ENCODE measurements at places on chromosomes 5 and 9.

DNA sequence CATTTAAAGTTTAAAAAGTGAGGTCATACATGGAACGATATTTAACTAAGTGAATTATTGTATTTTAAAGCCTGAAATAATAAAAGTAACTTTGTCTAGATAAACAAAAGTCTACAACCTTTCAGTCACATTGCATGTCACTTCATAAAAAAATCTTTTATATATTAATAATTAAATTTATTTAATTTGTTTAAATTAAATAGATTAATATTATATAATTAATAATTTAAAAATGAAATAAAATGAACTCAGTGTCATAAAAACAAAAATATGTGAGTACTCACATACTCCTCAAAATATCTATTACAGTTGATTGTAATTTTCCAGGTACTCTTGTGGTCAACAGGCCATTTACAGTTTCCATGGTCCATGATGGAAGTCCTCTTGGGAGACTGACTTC lies 11.2 kb downstream of the GABRG2 start:
- DNase-seq = no peak

DNA sequence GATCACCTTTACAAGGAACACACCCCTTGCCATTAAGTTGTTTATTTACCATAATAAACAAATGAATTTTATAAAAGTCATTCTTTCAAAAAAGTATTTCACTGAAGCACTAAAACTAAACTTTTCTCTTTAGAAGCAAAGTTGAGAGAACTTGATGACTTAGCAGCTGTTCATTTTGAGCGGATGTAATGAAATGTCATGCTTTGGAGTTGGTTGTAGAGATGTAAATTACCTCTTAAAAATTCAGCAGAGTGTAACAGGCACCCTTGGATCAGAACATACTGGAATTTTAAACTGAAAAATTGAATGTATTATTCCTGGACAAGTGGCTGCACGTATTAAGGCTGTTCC lies 617.2 kb downstream of the PDE4D start:
- DNase-seq = no peak

GRCh38 chr9:35594471-35594870 lies 10.6 kb upstream of the TESK1 start:
- no peak for DNase-seq

DNA sequence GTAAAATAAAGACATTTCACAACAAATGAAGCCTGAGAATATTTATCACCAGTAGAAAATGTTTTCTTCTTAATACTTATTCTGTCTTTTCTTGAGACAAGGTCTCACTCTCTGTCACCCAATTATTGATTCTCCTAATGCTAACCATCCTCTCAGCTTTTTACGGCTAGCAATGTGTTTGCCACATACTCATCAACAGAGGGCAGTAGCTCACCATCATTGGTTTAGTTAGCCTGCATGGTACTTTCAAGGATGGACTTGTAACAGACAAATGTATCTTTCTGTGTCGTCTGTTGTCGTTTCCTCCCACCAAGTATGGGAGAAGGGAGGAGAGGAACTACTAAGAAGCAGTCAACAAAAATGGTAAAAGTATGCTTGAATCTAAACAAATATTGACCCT lies 5.9 kb upstream of the ACO1 start:
- DNase-seq = peak; percentile 45

GRCh38 chr5:81005708-81006107 lies 45.5 kb downstream of the RASGRF2 start:
- no peak for DNase-seq

GRCh38 chr5:8843771-8844170 lies 702.1 kb downstream of the SEMA5A start:
- no peak for DNase-seq

DNA sequence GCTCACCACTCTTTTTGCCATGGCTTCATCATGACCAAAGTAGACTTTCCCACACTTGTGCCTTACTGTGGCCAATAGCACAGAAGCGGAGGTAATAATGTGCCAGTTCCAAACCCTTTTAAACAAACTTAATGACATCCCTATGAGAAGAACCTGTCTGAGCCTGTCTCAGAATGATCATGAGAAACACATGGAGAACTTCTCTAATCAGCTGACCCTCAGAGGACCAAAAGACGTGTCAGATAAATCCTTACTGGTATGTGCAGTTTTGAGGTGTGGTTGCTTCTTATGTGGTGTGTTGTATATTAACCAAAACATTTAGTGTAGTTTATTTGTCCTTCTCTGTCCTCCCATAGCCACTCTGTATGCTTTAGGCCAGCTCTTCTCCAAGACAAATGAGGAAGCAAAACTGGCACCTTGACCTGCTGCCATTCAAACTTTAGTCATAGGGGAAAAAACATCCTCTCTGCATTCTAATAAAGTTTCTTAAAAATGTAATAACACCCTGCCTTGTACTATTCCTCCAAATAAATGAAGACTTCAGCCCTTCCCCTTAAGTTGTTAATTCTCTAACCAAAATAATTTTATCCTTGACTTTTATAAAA lies 168.9 kb downstream of the MUSK start:
- DNase-seq = no peak

- DNase-seq = no peak
Observed at GRCh38 chr5:1554410-1554967, 30.7 kb upstream of the LPCAT1 start.

DNA sequence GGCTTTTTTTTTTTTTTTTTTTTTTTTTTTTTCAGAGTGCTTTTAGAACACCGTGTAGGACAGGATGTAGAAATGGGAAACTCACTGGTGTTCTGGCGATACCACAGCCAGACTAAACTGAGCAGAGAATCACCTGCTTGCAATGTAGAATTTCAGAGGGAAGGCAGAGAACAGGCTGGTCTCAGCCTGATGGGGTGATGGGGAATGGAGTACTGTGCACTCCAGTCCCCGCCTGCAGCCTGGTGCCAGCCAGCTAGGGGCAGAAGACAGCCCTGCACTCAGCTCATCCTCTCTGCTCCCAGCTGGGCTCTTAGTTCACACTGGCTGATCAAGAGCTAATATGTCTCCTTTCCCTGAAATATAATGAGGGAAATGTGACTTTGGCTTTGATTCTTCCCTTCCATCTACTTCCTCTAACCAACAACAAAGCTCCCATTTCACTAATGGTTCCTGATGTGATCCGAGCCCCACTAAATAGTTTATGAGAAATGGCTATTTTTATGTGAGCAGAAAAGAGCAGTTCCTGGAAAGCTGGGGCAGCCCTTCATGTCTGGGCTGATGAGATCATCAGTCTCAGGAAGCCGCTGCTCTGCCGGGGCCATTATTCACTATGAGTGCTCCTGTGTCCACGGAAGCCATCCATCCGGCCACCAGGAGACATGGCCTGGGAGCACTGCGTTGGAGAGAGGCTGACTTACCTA lies 209.7 kb downstream of the GADD45G start:
- peak; percentile 19 for DNase-seq

- no peak for DNase-seq
Observed at GRCh38 chr9:3698076-3698475, 172.3 kb upstream of the RFX3 start.

DNA sequence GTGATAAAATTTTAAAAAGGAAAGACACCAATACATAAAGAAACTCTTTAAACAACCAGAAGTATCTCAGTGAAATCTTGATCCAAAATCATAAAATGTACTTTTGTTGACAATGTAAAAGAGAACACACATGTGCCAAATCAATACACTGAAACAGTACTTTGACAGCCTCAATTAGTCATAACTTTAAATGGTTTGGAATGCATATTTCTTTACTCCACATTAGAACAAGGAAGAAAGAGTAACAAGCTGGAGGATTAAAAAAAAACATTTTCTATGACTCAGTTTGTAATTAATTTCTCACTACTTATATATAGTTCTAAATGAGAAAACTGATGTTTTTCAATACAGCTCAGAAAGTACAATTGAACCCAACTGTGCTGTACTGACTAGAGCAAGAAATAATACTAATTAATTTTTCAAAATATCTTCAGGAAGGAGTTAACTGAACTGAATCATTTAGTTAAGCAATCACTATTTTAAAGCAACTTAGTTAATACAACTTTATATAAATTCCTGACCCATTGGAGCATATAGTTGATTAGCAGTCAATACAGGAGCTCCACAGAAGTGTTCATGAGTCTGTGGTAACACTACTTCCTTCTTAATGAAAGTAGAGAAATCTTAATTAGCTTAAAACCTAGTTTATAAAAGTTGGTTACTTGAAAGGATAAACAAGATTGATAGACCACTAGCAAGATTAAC lies 101.0 kb downstream of the NR3C1 start:
- no peak for DNase-seq

DNA sequence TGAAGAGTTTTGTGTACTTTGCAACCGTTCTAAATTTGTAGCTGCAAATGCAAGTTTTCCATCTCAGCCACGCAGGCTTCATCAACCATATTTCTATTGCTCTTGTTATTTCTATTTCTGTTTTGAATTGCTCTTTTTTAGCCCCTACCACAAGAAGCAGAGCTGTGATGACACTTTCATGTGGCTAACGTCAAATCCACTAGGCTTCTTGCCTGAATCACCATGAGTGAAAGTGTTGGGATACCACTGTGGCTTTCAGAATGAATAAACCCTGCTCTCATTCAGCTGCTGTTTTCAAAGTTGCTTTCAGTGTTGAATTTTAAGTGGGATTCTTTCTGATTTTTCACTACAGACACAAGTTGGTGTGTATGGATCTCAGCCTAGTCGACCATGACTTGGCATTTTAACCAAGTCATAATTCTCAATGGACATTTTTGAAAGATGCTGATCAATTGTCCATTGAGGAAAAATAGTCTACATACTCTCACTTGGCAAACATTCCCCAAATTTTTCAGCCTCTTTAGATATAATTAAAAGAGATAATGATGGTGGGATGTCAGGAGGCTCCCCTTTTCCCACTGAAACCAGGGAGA lies 41.0 kb upstream of the MTAP start:
- peak; percentile 70 for DNase-seq

- DNase-seq = no peak
Observed at GRCh38 chr5:29054694-29055093, 2016.3 kb upstream of the CDH9 start.

DNA sequence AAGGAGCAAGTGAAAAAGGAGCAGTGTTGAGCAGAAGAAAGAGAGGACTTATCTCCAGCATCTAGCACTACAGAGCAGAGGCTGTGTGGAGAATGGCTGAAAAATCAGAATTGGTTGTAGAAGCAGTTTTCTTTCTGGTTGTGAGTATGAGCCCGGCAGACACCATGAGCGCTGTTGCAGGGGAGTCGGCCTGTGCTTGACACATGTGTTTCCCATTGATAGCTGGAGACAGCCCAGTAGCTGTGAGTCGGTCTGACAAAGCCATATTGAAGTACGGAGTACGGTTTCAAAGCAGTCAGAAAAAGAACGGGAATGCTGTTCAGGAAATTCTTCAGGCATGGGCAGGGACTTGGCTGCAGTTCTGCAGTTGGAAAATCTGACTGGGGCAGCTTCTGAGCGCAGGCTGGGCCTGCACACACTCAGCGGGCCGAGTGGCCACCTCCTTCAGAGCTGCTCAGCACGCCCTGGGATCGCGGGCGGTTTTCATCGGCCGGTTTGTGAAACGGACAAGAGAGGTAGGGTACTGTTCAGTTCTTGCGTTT lies at the start of gene SGCD:
TSS of gene SGCD (plus strand) at position 447 of the 542 bp plus-strand sequence.
- DNase-seq = no peak

DNA sequence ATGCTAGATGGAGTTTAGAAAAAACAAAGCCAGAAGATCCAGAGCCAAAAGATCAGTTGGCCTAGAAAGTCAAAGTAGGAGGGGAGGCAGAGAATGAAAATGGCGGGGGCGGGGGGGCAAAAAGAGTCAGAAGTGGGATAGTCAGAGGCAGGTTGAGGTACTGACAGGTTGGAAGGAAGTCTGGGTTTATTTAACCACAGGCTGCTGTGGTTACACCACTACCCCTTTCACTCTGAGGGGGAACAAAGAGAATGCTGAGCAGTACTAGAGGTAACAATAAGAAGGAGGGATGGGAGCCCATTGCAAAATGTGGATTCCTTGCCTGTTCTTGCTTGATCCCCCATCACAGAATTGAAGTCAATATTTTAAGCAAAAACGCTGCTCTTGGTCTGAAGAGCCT lies 111.8 kb downstream of the CAVIN4 start:
- DNase-seq = peak; percentile 66

DNA sequence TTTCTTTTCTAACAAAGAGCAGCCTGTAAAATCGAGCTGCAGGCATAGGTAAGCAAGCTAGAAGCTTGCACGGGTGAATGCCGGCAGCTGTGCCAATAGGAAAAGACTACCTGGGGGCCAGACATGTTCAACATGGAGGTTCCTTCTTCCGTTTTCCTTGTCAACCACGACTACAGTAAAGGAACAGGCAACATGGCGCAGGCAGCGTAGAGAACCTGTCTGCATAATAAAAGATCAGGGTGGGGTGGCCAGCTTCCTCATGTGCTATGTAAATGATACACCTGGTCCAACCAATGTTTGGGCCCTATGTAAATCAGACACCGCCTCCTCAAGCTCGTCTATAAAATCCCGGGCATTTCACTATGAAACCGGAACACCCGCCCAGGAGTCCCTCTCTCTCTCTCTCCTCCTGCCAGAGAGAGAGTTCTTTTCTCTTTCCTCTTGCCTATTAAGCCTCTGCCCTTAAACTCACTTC lies 103.8 kb upstream of the LIFR start:
- DNase-seq = no peak

DNA sequence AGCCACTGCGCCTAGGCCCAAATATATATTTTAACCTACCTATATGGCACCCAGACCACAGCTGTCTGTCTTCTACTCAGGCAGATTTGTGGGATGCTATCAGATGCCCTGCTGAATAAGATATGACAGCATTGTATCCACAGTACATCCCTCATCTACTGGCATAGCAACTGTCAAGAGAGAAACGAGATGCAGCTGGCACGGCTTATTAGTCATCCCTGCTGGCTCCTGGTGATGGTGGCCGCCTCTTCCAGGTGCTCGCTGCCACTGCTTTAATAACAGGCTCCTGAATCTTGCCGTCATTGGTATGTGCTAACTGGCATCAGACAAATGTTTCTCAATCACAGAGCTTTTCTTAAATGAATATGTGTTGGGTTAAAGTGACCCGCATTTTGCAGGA lies 34.0 kb downstream of the B4GALT1 start:
- no peak for DNase-seq
